ENCODE measurements at places on chromosomes 2 and 18.

DNA sequence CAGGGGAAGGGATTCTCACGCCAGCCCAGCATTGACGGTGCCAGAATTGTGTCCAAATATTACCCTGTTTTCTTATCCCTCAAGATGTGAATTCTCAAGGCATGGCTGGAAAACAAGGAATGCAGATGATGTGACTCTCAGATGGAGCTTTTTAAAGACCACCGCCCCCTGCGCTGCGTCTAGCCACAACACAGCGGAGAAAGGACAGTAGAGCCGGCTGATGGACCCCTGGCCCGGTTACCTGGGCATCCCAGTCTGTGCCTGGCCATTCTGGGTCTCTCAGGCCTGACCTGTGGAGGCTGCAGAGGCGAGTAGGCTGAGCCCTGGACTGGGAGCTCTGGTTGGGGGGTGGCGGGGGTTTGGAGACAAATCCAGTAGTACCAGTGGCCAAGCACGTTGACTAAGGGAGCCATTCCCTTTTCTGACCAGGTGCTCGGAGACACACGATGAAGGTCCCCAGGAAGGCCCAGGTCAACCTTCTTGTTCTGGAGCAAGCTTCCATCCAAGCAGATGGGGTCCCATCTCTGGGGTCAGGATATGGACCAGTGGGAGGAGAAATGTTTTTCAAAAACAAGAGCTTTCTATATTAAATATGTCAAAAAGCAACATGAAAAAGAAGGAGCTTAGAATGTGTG is 5.3 kb downstream of the CAPN13 start:
- DNase-seq = no peak

- DNase-seq = no peak
Observed at GRCh38 chr2:49938268-49938667, 784.0 kb upstream of the FSHR start.

DNA sequence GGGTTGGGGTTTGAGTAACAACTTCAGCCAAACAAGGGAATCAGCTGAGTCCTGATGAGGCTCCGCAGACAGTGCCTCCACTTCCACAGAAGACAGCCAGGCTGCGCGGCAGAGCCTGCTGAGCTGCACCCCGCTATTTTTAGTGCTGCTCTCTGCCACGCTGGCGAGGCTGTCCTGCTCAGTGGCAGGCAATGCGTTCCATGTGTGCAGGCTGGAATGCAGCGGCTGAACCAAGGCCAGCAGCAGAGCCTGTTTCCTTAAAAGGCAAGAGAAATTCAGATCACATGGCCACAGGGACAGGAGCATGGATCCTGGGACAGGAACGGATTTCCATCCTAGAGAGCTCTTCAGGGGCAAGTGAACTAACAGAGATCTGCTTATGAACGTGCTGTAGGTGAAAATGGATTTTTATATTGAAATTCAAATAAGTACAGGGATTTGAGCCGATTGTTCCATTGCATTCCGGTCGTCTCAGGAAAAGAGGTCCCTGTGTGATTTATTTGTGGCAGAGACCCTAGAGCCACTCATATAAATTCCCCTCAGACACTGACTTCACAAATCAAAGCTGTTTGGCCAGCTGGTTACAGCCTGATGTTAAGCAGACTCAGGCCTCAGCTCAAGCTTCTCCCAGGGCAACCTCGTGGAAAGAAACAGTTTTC is 98.7 kb downstream of the COL6A3 start:
- no peak for DNase-seq

GRCh38 chr2:18413676-18414396 is 146.6 kb downstream of the RDH14 start:
- DNase-seq = no peak

DNA sequence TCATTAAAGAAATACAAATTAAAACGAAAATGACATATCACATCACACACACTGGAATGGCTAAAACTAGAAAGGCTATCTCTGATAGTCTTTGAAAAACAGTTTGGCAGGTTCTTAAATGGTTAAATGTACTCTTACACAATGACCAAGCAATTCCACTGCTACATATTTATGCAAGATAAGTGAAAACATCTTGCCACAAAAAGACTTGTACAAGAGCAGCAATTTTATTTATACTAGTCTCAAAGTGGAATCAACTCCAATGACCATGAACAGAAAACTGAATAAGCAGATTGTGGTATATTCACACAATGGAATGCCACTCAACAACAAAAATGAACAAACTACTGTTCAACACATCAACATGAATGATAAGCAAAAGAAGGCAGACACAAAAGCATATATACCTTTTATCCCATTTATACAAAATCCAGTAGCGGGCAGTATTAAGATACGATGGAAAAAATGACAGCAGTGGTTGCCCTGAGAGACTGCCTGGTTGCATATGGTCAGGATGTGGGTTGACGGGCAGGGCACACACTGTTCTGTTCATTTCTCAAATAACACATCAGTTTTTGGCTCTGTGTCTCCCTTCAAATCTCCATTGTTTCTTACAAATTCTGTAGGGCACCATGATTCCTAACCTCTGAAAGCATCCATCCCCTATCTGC is 25.4 kb downstream of the SP100 start:
- no peak for DNase-seq

GRCh38 chr2:210606001-210606400 is 49.6 kb downstream of the CPS1 start:
- no peak for DNase-seq

DNA sequence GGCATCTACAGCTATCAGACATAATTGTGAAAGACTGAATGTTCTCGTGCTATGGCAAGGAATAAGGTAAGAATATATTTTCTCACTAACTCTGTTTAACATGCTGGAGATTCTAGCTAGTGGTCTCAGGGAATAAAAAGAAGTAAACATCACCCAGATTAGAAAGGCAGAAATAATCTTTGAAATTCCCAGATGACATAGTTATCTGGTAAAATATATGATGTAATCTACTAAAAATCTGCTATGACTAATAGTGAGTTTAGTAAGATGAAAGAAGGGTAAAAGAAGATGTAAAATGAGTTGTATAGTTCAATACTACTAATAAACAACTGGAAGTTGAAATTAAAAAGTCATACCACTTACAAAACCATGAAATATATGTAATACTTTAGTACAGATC is 134.2 kb downstream of the DSC3 start:
- DNase-seq = no peak

GRCh38 chr18:56650944-56651770 is at the start of gene WDR7:
Gene WDR7 (plus strand): TSS chr18:56651359. CDS start chr18:56672516, 21,157 bp downstream.
- DNase-seq = peak; percentile 91

- DNase-seq = no peak
Observed at GRCh38 chr18:63131106-63131958, 188.2 kb downstream of the BCL2 start.

DNA sequence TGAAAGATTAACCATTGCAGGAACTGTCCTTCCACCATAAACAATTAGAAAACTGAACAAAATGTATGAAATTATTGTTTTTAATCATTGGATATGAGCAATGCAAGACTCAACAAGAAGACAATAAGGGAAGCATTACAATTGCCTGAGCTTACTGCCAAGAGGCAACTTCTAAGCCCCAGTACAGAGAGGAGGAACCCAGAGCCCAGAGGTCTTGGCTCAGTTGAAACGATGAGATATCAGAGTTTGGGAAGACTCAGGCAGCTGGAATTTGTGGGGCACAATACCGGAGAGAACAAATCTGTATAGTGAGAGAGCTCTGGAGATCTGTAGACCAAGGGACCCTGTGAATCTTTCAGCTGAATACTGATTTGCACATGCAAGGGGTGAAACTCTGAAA is 80.6 kb upstream of the ZFP36L2 start:
- no peak for DNase-seq

DNA sequence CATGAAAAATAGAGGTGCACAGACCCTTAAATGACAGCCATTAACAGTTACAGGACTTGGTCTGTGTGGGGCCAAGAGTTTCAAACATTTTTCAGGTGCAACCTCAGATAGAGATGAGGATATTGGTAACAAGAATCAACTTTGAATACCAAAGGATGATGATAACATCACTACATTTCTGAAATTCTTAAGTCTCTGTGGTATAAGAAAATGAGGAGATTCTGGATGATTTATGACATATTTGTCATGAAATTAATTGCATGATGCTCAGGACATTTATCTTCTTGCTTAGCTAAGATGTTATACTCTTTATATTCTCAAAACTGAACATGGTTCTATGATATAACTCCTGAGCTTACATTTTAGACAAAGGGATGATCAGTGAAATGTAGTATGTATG is 471.8 kb upstream of the CWC22 start:
- no peak for DNase-seq

GRCh38 chr2:95039363-95039762 is 13.9 kb downstream of the MAL start:
- DNase-seq = no peak

DNA sequence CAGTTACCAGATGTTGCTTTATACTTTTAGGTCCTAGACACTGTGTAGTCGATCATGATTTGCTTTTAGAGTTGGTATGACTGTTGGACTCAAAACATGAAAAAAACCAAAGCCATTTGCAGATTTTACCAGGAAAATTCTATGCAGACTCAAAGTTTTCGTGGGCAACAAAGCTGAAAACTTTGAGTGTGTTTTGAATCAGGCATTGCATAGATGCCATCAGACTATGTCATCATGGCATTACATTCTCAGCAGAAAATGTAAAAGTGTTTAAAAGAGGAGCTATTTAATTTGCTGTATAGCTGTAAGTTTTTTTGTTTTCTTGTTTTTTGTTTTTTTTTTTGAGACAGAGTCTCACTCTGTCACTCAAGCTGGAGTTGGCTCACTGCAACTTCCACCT is 43.5 kb upstream of the ELAC1 start:
- DNase-seq = no peak

GRCh38 chr2:191696001-191696400 is 18.1 kb downstream of the NABP1 start:
- no peak for DNase-seq

DNA sequence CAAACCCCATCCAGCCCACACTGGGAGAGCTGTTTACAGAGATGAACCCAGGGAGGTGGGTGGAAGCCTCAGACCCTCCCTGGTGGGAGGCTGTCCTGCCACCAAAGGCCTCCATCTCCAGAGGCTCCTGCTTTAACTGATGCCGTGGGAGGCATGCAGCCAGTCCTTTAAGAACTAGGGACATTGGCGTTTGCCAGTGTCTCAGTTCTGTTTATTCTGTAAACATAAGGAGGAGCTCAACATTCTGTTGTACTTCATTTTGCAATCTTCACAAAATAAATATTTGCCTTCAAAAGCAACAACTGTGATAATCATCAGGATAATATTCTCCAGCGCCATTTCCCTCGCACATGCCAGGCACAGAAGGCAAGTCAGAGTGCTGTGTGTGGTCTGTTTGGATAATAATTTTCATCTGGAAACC is 6.8 kb downstream of the EDAR start:
- no peak for DNase-seq

DNA sequence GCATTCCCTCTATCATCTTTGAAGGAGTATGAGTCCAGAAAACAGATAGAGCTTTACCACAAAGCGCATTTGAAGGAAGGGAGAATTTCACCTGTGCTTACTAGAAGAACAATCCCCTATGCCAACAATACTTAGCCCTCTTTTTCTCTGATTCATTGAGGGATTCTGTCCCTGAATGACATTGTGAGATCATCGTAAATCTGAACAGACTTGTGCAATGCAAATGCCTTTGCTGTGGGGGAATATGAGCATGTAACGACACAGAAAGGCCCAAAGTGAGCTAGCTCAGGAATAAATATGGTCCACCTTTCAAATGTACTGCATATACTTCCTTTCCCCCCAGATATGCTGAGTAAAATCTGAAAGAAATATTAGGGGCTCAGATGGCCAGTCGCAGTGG is 67.6 kb downstream of the SCN1A start:
- no peak for DNase-seq

GRCh38 chr18:48698707-48699106 is 159.9 kb downstream of the CTIF start:
- DNase-seq = no peak

DNA sequence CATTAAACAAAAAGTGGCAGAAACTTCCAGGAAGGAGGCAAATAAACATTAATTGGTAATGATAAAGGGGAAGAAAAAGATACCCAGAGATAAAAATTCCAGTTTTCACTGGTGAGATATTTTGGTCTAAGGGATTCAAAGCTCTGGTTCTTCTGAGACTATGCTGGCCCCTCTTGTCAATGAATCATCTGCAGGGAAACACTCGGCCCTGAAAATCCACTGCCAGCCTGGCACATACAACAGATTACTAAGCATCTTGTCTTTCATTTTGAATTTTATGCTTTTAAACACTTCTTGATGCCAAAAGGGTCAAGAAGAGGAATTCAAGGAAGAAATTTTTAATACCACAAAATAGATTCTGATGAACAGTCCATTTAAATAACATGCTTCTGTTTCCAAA is 1603.8 kb upstream of the ZEB2 start:
- DNase-seq = no peak

DNA sequence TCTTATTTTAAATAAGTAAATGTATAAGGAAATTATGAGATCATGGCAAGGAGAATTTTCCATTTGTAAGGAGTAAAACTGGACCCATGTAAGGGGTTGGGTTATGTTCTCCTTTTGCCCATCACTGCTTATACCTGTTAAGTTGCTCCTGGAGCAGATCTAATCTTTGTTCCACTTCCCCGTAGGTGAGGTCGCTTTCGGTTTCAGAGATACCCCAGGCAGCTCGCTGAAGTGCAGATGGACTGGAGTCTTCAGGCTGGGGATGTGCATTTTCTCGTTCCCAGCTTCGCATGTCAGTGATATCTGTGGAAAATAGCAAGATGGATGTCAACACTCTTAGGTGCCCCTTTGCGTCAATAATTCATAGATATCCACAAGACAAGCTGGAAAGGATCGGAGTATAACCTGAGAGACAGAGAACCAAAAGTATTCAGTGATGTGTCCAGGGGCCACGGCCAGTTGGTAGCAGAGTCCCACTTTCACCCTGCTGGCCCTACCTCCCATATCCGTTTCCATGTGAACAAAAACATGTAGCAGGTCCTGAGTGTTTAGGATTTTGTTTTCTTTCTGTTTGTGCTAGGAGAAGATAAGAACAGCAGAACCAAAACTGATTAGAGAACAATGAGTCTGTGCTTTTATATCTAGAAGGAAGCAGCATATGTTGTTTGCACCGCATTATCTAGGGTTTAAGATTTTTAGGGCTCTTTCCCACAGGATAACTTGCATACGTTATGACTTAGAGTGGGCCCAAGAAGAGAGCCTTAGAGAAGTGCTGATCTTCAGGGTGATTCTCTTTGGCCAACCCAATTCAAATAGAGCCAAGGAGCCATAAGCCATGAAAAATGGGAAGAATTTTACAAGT is 36.0 kb downstream of the GCA start:
- no peak for DNase-seq

- DNase-seq = no peak
Observed at GRCh38 chr2:174617718-174618117, 20.1 kb upstream of the WIPF1 start.

- DNase-seq = no peak
Observed at GRCh38 chr2:71700041-71700657, 246.8 kb downstream of the DYSF start.

All from CMK (cell line).